ENCODE measurements at places on chromosomes 1 and 21.

DNA sequence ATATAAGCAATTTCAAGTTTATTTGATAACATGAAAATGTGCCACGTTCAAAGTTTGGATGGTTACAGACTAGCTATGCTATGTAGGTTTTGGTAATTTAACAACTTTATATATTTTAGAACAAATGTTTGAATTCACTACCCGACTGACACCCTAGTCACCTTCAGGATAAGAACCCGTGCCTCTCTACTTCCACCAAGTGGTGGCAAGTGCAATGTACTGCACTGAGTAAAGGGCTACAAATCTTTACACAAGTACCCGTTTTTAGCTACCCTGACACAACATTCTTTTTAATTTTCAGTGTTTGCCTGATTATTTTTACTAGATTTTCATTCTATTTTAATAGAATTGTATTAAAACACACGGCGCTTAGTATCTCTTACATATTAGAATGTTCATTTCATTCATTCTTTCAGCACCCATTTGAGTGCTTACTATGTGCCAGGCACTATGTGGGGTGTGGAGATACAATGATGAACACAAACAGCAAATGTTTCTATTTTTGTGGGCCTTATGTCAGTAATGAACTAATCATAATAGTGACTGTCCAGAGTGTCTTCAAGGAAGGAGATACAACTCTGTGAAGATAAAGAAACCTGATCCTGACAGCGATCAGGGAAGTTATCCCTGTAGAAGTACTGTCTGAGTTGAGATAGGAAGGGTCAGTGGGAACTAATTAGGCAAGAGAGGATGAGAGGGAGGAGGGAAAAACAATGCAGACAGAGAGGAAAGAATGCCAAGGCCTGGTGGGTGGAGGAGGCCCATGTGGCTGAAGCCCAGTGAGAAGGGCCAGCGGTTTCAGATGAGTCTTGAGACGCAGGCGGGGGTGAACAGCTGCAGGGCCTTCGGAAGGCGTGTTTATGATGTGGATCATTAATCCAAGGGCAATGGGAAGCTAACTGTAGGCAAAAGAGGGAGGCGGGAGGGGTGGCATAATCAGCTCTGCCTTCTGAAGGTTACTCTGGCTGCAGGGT is 3.8 kb downstream of the LCA5L start:
- no peak for DNase-seq

- no peak for DNase-seq
Observed at GRCh38 chr21:39882151-39882838, 15.1 kb downstream of the PCP4 start.

DNA sequence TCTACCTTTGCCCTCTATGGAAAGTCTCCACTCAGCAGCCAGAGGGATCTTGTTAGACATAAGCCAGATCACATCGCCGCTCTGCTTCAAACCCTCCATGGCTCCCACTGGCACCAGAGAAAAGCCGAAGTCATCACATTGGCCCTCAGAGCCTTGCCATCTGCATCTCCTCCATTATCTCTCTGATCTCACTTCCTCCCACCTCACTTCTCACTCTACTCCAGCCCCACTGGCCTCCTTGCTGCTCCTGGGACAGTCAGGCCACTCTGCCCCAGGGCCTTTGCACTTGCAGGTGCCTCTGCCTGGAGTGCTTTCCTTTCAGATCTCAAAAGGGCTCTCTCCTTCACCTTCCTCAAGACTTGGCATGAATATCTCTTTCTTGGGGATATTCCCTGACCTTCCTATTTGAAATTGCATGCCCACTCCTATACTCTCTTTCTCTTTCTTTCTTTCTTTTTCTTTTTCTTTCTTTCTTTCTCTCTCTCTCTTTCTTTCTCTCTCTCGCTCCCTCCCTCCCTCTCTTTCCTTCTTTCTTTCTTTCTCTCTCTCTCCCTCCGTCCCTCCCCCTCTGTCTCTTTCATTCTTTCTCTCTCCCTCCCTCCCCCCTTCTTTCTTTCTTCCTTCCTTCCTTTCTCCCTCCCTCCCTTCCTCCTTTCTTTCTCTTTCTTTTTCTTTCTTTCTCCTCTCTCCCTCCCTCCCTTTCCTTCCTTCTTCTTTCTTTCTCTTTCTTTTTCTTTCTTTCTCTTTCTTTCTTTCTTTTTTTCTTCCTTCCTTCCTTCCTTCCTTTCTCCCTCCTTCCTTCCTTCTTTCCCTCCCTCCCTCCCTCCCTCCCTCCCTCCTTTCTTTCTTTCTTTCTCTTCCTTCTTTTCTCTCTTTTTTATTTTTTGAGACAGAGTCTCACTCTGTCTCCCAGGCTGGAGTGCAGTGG is 96.0 kb upstream of the CASZ1 start:
- DNase-seq: no peak

DNA sequence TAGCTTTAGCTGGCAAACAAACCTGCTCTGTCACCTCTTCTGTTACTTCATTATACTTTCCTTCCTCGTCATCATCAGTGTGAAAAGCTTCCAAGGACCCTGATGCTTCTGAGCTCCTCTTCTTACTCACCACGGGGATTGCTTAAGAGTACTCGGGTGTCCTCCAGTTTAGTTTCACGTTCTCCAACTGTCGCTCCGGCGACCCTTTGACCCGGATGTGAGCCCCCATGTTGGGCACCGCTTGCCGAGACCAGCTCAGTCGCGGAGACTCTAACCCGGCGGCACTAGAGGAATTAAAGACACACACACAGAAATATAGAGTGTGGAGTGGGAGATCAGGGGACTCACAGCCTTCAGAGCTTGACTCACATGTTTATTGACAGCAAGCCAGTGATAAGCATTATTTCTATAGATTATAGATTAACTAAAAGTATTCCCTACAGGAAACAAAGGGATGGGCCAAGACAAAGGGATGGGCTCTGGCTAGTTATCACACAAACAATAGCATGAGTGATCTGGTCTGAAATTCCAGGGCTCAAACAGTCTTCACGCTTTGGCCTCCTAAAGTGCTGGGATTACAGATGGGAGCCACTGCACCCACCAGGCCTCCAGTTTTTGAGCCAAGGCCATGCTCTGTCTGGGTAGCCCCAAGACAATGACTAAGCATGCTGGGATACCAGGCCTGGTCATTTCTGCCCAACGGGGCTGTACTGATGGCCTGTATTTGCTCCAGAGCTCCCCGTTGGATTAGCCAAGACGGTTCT is 30.1 kb upstream of the ENO1 start:
- no peak for DNase-seq

DNA sequence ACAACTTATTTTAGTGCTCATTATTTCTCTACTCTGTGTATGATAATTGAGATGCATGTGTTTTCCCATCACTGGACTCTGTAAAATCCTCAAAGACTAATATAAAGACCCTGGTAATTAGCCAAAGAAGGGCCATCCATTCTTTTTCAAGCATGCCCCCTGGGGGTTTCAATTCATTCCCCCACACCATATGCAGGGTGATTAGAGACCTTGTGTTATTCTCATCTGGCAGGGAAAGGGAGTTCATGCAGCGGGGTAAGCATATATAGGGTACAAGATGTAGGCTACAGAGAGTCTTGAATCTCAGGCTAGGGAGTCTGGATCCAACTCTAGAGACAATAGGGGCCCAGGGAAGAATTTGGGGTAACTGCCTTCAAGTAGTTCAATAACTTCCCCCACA is 166.5 kb downstream of the TNR start:
- DNase-seq: no peak

DNA sequence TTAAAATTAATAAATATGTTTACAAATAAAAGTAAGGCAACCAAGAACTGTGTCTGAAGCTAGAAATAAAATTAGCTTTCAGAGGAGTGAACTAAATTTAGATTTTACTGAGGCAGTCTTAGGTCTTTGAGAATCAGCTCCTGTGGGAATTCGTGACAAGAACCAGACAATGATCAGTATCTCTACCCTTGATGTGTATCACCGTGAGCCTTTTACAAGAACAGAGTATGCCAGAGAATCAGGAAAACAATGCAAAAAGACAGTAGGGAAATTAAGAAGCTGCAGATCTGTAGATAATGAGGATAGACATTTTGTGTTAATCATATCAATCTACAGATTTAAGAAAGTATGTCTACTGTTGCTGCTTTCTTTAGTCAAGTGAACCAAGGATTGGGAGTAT is 351.0 kb downstream of the COL11A1 start:
- no peak for DNase-seq

DNA sequence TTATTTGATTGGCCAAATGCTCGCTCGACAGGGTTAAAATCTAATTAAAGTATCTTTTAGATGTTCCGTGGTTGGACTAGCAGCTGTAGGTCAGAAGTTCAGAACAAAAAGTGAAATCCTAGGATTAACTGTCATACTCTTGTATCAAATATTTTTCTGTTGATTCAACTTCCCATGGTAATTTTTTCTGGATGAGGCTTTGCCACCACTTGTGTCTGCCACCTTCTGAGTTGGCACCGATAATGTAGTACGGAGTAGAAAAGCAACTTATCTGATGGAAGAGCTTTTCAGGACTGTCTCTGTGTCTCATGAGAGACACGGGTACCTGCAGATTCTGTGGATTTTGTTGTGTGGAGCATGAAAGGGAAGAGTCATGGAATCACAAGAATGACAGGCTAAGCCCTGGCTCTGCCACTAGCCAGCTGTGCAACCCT is 44.6 kb upstream of the CNN3 start:
- no peak for DNase-seq

DNA sequence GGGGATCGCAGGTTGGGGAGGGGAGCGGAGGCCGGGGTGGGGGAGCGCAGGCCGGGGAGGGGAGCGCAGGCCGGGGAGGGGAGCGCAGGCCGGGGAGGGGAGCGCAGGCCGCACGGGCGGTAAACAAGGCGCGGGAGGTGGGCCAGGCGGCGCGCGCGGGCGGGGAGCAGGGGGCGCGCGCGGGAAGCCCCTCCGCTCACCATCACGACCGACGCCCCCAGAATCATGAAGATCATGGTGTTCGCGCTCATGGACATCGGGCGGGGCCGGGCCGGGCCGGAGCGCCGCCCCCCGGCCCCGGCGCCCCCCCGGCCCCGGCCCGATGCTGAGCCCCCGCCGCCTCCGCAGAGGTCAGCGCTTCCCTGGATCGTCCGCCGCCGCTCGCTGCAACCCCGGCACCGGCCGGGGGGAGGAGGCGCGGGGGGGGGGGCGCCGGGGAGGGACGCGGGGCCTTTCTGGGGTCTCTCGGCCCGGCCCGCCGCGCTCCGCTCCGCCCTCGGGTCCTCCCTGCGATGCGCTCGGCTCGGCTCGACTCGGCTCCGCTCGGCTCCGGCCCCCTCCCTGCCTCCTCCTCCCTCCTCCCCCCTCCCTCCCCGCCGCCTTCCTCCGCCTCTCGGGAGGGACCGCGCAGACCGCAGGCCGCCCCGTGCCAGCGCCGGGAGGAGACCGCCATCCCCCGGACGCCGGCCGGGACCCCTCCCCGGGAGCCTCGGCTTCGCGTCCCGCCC is at the start of gene TMEM240:
TSS of gene TMEM240 (minus strand) at position 535 of the 728 bp plus-strand sequence. CDS start at position 257, 278 bp downstream.
- DNase-seq: peak; percentile 9

DNA sequence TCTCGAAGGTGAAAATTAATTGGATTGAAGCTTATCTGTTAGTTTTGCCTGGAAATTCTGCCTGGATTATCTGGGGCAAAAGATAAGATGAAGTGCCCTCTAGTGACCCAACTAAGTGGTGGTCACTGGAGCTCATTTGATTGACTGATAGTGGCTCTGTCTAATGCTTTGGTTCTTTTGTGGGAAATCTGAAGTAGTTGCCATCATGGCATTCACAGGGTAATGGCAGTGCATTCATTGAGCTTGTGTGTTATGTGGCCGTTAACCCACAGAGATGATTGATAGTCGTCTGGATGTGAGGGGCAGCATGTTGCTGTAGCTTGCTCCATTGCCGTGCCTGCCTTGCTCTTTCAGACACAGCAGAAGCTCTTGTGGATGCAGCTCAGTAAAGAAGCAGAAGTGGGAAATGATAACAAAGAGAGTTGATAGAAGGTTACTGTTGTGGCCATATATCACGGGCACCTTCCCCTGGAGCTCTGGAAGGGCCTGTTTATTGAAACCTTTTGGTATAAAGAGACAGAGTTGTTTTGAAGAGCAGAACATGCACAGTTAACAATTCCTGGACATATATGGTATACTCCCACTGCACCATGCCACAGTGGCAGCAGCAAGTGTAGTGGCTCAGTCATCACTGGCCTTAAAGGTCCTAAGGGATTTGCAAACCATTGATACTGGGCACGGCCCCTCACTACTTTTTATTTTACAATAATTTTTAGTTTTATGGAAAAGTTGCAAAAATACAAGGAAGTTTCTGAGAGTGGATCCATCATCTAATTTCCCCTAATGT is 42.0 kb downstream of the CXADR start:
- DNase-seq: no peak

DNA sequence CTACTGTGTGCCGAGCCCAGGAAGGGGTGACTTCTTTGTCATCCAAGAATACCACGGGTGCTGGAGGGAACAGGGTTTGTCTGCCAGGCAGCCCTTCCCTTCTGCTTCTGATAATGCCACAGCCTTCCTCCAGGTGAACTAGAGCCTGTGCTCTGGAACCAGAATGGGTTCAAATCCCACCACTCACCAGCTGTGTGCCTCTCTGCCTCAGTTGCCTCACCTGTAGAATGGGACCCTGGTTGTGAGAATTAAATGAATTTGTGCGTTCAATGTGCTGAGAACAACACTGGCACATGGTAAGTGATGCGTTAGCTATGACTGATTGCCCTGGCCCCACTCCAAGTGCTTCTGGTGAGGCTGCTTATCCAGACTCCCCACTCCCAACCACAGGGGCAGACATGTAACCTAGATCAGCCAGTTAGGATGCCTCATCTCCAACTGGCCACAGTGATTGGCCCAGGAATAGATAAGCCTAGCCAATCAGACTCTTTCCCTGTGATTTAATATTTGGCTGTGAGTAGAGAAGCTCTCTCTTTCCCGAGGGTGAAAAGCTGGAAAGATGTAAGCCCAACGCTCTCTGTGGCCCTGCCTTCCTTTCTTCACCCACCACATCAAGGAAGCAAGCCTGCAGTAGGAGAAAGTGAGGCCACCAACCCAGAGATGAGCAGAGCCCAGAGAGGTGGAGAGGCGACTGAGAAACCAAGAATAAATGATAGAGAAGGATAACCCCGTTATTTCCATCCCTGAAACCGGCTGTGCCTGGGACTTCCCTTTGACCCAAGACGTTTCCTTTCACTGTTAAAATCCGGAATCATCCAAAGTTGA is 20.8 kb upstream of the LAPTM5 start:
- DNase-seq: no peak

- DNase-seq: no peak
Observed at GRCh38 chr21:25343774-25344545, 263.3 kb downstream of the MRPL39 start.

DNA sequence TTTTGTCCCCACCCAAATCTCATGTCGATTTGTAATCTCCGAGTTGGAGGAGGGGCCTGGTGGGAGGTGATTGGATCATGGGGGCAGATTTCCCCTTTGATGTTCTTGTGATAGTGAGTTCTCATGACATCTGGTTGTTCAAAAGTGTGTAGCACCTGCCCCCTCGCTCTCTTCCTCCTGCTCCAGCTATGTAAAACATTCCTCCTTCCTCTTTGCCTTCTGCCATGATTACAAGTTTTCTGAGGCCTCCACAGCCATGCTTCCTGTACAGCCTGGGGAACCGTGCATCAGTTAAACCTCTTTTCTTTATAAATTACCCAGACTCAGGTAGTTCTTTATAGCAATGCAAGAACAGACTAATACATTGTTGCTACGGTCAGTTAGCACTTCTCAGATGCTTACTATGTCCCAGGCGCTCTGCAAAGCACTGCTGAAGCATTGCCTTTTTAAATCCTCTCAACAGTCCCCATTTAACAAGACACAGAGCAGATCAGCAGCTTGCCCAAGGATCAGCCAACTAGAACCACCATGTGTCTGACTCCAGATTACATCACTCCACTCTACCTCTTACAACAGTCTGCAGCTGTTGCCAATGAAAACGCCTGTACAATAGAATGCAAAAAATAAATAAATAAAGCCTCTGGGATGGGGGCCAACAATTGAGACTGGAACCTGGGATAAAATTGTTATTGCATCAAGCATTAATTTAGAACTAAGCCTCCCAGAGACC is 52.4 kb upstream of the USP1 start:
- DNase-seq: no peak

Data from stimulated activated CD4-positive, alpha-beta T cell treated with anti-CD3 and anti-CD28 coated beads, TNF-alpha, amount 100 ng/mL, for 24 hours (primary cell).